ENCODE measurements at places on chromosomes 4 and X.

- peak; percentile 8 for DNase-seq
Observed at GRCh38 chrX:110741213-110741796, 54.3 kb downstream of the CHRDL1 start.

DNA sequence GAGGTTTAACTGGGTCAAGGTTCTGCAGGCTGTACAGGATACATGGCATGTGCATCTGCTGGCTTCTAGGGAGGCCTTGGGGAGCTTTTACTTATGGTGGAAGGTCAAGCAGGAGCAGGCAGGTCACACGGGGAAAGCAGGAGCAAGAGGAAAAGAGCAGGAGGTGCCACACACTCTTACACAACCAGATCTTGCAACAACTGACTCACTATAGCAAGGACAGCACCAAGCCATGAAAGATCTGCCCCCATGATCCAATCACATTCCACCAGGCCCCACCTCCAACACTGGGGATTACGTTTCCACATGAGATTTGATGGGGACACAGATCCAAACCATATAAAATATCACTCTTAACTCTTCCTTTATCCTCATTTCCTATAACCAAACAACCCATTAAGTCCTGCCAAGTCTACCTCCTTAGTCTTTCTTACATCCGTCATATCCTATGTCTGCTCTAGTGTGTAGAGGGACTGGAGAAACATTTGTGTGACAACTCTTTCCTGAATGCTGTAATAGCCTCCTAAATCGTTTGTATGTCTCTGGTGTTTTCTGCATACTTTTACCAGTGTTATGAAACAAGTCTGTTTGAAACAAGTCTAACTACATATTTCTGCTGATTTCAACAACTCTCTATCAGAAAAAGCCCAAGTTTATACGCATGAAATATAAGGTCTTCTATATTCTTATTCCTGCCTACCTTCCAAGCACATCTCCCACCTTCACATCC is 8.3 kb upstream of the RAP2C start:
- no peak for DNase-seq

DNA sequence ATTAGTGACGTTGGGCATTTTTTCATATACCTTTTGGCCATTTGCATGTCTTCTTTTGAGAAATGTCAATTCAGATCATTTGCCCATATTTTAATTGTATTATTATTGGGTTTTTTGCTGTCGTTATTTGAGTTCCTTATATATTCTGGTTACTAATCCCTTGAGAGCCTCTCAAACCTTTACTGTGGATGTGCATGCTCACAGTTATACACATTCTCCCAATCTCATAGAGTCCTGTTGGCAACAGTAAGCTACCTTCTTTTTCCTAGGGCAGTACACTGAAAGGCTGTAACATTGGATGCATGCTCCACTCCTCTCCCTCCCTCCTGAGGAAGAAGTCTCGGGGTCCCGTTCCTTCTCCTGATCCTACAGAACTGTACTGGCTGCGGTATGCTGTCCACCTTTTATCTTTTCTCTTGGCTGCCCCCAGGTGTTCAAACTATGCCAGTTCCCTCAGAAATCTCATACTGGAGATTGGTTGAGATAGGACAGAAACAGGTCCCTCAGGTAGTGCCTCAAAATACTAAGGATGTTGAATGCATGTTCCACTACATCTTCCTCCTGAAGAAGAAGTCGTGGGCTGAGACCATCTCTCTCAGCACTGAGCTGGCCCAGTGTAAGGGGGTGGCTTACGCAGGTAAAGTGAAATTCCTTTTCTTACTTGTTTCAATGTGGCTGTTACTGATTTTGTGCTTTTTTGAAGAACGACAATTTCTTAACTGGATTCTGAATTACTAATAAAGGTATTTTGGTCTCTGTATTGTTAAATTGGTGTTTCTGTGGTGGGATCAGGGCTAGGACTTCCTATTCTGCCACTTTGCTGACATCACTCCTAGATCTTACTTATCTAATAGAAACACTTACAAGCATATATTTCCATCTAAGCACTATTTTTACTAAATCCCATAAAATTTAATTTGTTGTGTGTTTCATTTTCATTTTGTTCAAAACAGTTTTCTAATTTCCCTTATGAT is 145.4 kb upstream of the HUWE1 start:
- peak; percentile 45 for DNase-seq

- DNase-seq = no peak
Observed at GRCh38 chr4:176760471-176760870, 32.3 kb downstream of the VEGFC start.

DNA sequence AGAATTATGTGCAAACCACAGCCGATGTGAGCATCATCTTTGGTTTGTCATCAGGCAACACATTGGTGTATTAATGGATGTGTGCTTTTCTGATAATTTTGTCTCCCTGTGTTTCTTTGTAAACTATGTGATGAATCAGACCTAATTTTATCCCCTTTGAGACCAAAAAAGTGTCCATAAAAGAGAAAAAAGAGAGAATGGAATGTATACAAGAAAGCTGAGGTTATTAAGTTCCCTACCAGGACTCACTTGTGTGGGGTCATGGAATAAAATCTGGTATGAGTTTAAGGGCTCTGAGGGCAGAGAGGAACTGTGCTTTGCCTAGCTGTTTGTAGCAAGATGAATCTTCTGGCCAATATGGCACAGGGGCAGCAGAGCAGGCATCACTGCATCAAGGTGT is 239.5 kb upstream of the HAND2 start:
- DNase-seq = no peak

DNA sequence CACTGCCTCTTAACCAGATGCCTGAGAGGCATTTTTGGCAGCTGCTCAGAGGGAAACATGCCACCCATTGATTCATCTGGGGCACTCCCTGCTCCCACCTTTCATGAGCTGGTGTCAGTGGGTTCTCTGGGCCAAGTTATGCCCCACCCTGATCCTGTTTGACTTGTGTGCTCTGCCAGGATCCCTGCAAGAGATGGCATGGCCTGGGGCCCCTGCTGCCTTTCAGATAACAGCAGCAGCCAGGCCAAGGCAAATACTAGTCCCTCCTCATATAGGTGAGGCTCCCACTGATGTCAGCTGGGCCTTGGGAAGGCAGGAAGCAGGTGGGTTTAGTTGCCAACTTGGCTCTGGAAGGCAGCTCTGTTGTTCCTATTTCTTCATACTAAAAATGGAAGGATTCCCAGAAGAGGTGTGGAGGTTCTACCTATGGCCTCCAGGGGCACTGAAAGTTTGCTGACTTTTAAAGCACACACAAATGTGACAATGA is 192.9 kb upstream of the RBPJ start:
- DNase-seq = no peak

DNA sequence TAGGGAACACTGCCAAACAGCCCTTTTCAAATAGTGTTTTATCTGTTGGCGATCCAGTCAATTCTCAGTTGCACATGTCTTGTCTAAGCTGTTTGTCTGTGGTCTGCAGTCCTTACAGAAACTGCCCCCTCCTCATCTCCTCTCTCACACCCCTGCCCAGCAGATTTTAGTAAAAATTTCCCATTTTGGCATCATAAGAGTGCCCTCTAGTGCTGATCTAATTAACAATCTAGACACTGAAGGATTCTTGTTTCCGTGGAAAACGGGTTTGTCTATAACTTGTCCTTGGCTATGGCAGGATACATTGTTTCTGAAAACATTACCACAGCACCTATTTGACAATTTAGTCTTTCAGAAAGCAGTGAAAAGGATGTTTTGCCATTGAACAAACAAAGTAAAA is 227.2 kb upstream of the MBNL3 start:
- DNase-seq = no peak

DNA sequence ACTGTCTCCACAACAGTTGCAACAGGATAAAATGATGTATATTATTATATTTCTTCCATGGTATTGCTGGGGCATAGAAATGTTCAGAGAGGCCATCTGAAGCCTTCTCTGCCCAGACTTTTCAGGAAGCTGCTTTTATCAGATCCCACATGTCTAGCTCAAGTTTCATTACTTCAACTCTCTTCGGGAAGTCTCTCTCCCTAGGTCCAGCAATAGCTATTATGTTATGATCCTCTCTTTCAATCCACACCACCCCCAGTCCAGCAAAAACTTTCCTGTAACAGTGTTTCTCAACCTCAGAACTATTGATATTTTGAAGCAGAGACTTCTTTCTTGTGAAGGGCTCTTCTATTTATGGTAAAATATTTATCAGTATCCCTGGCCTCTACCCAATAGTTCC is 44.9 kb downstream of the CXCL1 start:
- DNase-seq = no peak

- peak; percentile 18 for DNase-seq
Observed at GRCh38 chrX:72477781-72478181, 94.9 kb downstream of the HDAC8 start.

- DNase-seq = no peak
Observed at GRCh38 chr4:184744236-184744635, 10.3 kb upstream of the CENPU start.

DNA sequence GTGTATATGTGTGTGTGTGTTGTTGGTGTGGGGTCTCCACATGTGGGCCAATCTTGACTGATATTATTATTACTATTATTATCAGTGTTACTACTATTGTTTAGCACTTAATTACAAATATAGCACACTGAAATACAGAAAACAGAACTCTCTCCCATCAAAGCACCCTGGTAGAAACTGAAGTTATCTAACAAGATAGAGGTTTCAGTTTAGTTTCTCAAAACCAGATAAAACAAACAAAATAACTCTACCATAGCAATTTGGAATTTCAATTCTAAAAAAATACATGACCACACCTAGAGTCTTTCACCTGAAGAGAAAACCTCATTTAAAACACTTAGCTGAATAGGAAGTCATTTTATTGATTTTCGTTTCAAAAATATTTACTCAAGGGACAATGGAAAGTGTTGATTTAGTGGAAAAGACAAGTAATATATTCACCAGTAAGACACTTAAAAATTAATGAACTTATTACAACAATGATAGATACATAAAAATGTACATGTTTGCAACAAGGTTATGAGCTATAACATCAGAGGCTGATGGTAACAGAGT is 252.3 kb downstream of the PDHA2 start:
- DNase-seq = no peak

DNA sequence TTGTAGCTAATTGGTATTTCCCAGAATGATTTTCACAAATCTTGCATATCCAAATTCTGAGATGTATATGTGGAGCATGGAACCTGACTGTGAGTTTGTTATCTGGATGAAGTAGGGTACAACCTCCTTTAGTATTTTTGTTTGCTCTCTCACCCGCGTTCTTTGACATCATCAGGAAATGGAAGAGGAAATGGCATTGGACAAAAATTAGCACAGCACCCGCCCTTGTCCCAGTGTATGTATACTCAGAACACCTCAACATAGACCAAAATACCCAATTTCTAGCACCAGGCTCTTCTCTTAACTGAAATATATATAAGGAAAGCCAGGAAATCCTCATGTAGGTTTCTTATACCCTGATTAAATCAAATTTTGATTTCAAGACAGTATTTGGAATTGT is 6.9 kb upstream of the PGRMC2 start:
- DNase-seq = no peak

DNA sequence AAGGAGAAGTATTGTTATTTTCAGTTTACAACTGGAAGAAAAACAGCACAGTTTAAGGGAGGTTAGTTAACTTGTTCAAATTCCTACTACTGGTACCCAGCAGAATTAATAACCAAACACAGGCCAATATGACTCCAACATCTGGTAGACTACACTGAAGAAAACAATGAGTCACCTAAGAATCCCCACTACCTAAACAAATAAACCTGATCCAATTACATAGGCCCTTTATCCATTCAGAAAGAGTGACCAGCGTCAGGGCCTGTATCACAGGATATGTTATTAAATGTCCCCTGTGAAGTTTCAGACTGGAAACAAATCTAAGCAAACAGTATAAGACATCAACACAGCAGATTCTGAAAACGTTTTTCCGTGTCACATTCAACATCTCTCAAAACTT is 492.5 kb upstream of the INTU start:
- no peak for DNase-seq

- peak; percentile 50 for DNase-seq
Observed at GRCh38 chr4:140568507-140569306, at the start of gene UCP1. TSS of gene UCP1 (minus strand) at chr4:140568961. CDS start at chr4:140568729, 232 bp downstream.

GRCh38 chr4:45778514-45778913 is 345.3 kb downstream of the GABRG1 start:
- no peak for DNase-seq

DNA sequence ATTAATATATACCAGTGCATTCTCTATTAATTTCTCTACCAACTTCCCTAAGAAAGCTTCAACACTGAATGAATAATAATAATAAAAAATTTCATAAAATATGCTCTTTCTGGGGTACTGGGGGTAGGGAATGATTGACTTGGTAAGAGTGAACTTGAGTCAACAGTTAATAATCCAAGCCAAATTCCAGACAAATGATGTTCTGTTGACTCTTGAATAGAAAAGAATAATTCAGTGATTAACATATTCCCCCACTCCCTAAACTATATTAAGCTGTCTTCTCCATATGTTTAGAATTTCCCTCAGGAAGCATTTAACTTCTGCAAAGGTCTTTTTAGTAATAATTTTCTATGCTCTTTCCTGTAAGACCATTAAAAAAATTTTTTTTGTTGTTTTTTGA is 12.3 kb downstream of the PGRMC2 start:
- DNase-seq = no peak

DNA sequence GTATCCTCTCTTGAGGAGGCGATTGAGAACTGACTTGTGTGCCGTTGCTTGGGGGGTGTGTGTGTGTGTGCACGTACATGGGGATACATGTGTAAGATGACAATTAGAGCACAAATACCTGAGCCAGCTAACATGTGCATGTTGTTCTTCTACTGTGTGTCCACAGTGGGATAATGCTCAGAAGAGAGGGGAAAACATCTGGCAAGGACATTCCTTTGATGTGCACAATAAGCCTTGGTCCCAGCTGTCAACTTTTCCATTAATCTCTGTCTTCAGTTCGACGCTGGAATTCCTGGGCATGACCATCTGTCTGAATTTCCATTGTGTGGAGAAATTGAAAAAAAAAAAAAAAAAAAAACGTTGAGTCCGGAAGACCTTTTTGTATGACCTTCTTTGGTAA is 592.0 kb upstream of the GALNTL6 start:
- DNase-seq = no peak

GRCh38 chrX:16250296-16250695 is 83.0 kb downstream of the MAGEB17 start:
- DNase-seq = no peak

DNA sequence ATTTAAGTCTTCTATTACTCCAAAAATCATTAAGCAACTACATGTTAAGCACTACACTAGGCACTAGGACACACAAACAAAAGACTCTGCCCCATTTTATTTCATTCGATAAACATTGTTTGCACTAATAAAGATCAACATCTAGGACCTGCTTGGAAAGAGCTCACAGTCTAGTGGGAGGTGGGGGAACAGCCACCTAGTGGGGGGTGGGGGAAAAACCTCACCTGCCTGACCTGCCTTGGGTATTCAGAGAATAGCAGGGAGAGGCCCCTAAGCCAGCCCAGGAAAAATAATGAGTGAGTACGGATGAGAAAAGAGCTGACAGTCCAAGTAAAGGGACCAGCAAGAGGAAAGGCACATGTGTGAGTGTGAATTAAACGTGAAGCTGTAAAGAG is 52.2 kb downstream of the PRDM5 start:
- no peak for DNase-seq

DNA sequence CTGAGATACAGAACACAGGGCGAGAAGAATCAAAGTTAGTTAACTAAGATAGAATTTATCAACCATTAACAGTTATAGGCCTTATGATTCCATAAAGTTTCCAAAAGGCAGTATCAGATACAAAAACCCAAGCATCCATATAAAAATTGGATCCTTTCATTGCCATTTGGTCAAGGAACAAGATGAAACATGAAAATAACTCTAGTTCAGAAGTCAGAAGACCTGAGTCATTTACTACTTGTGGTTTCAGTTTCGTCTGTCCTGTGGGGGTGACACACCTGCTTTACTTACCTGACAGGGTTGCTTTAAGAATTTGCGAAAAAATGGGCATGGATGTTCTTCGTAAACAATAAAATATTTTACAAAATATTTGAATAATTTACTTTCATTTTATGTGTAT is 130.8 kb downstream of the ANAPC10 start:
- no peak for DNase-seq
